ENCODE measurements at places on chromosomes 12 and 14.

- peak; percentile 37 for DNase-seq
Measured at GRCh38 chr12:129328235-129328634, 475.0 kb downstream of the GLT1D1 start.

DNA sequence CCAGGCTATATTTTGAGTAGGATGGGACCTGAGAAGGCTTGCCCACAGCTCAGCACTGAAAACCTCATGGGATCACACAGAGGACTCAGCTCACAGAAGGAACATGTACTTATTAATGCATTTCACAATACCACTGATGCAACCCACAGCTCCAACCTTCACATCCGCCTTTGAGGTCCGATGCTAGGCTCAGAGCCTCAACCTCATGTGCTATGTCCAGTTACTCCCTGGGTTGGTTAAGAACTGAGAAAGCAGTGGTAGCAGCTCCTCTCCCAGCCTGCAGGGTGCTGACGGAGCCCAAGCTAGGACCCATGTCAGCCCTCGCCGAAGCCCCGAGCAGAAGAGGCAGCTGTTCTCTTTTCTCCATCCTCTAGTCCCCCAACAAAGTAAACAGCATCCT, 52.9 kb downstream of the SPTB start:
- no peak for DNase-seq

DNA sequence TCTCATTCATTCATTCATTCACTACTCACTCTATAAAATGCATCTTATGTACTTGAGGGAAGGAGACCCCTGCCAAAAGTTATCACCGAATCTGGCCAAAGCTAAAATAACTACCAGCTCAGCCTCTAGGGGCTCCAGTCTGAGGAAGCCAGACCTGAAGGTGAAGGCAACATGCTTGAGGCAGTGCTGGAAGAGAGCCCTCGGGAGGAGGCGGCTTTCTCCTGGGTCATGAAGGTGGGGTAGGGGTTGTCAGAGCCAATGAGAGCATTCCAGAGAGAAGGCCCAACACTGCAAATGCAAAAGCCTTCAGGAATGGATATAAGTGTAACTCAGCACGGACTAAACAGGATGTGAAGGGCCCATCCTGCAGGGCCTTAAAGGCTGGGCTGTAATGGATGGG, 62.4 kb downstream of the GSC start:
- DNase-seq = no peak

DNA sequence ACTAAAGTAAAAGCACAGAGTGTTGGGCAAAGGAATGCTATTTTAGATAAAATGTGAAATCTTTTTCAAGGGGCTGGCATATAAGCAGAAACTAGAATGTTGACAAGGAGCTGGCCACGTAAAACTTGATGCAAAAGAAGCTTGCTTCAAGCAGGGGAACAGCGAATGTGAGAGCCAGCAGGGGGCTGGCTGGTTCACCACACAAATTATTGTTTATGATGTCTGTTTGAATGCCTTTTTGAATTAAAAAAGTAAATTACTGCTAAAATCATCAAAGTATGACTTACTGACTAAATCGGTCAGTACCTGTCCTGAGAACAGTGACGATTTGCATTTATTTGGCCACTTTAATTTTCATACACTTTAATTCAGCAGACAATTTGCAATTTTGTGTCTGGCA, 38.9 kb upstream of the TMTC2 start:
- DNase-seq = no peak

DNA sequence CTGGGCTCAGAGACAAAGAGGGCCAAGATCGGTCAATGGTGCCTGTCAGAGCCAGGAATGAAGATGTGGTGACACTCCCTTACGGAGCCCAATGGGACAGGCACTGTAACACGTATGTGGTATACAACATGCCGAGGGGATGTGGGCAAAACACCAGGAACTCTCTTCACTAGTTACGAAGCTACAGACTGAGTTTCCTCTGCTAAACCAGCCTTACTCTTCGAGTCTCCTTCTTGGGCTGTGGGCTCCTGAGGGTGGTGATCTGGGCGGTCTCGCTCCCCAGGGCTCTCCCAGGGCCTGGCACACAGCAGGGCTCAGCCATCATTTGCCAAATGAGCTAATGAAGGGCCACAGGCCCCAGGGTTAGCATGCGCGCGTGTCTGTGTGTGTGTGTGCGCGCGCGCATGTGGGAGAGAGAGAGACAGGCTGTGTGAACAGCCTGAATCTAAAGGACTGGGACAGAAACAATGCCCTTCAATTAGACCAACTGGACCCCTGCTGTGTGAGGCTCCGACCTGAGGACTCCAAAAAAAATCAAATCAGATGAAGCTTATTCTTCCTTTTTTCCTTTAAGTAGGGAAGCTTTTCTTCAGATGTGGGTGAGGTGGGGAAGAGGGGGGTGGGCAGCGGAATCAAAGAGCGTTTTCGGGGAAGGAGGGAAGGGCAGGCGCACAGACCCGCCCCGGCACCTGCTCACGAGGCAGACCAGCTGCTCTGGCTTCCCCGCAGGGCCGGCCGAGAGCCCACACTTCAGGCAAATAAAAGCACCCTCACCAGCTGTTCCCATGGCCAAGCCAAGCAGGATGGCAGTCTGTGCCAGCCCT, 42.5 kb downstream of the CCDC88C start:
- peak; percentile 62 for DNase-seq

DNA sequence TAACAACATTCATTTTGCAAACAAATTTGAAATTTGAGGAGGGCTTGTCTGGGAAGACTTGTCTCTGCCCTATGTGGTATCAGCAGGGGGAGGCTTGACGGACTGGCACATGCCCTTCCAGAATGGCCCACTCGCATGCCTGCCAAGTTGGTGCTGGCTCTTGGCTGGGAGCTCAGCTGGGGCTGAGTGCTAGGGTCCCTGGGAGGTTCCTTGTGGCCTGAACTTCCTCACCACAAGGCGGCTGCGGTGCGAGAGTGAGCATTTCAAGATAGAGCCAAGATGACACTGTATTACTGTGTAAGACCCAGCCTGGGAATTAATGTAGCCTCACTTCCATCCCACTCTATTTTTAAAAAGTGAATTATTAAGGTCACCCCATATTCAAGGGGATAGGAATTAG, 271.6 kb upstream of the PLEKHG7 start:
- no peak for DNase-seq

DNA sequence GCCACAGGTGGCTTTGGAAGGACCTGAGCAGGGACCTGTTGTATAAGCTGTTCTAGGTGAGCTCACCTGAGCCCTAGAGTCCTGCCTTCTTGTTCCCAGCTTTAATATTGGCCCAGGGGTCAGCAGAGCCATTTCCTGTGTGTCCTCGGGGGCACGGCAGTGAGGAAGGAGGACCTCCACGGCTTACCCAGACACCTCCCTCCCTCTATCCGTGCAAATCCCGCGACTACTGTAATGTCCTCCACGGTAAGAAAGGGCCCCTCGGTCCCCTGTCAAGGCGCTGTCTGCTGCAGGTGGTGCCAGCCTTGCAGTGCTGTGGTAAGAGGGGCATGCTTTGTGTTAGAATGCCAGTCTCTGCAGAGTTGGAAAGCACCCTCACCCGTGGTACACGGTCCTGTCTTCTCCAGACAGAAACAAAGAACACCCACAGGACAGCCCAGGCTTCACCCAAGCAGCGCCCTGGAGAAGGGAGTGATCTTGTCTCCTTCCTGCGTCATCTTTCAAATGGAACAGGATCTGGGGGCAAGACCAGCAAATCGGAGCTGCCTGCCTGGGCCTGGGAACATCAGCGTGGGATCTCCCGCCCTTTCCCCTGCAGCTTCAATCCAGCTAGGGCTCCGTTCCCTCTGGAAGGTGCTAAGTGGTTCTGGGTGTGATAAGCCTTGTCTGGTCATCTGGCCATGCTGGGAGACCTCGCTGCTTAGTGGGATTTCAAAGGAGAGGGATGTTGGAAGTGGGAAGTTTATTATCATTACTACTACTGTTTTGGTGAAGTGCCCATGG, 20.2 kb upstream of the FZD10 start:
- DNase-seq = no peak

- peak; percentile 21 for DNase-seq
Measured at GRCh38 chr14:54564071-54564867, 2.7 kb upstream of the SAMD4A start.

- no peak for DNase-seq
Measured at GRCh38 chr14:103634156-103634555, 5.1 kb downstream of the KLC1 start.

GRCh38 chr12:5497329-5498053, 65.6 kb downstream of the NTF3 start:
- DNase-seq = no peak

DNA sequence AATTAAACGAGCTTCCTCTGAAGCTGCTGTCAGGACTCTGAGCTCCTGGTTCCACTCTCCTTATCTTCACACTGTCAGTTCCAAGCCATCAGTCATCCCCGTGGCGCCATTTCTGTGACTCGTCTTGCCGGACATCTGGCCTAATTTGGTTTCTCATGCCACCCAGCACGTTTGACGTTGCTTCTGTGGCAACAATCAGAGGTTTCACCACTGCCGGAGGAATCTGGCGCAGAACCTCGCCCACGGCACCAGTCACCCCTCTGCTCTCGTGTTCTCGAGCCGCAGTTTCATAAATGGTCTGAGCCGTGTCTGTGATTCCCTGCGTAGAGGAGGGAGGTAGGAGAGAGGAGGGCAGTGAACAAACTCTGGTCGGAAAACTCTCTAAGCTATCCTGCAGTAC, 29.7 kb downstream of the BDKRB1 start:
- no peak for DNase-seq

- DNase-seq = no peak
Measured at GRCh38 chr14:36493761-36494160, 26.3 kb downstream of the NKX2-1 start.

GRCh38 chr12:84294246-84294645, 618.4 kb downstream of the SLC6A15 start:
- no peak for DNase-seq

GRCh38 chr12:32062881-32063280, 43.8 kb upstream of the BICD1 start:
- no peak for DNase-seq

- peak; percentile 36 for DNase-seq
Measured at GRCh38 chr12:71636704-71637115, 26.9 kb downstream of the ZFC3H1 start.

DNA sequence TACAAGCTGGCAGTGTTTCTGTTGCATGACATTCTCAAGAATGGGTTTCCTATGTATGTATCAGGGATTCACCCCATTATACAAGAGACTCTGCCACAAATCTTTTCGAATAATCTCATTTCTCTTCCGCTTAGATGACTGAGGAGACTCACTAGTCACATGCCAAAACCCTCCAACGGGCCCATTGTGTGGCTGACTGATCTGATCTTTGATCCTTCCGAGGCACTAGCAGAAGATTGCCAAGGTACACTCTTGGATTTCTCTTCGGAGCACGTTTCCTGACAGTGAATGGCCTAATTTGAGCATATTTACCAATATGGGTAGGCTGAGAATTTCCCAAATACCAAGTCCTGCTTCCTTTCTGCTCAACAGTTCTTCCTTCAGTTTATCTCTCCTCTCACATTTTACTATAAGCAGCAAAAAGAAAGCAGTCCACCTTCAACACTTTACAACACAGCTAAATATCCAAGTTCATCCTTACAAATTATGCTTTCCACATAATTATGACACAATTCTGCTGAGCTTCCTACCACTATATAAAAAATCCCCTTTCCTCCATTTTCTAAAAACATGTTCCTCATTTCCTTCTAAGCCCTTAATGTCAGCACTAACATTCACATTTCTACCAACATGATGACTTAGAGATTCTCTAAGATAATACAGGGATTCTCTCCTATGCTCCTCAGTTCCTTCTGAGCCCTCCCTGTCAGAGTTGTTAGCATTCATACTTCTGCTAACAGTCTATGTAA, 11.0 kb downstream of the PRPH start:
- no peak for DNase-seq

DNA sequence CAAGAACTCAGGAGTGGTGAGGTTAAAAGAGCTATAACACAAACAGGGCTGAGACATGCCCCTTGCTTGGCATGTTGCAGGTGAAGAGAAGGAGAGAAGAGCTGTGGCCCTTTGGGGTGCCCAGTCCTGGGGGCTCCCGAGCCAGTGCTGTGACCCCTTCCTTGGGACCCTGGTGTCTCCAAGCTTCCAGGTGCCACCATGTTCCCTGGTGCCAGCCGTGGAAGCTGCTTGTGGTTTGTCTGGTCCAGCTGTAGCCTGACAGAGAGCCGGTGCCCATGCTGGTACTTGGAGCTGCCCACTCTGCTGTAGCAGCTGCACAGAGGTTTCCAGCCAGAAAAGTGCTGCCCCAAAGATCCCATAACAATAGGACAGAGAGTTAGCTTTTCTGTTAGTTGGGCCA, 159.2 kb upstream of the SLC38A2 start:
- DNase-seq = no peak

- DNase-seq = no peak
Measured at GRCh38 chr12:89089264-89089663, 263.0 kb downstream of the DUSP6 start.

DNA sequence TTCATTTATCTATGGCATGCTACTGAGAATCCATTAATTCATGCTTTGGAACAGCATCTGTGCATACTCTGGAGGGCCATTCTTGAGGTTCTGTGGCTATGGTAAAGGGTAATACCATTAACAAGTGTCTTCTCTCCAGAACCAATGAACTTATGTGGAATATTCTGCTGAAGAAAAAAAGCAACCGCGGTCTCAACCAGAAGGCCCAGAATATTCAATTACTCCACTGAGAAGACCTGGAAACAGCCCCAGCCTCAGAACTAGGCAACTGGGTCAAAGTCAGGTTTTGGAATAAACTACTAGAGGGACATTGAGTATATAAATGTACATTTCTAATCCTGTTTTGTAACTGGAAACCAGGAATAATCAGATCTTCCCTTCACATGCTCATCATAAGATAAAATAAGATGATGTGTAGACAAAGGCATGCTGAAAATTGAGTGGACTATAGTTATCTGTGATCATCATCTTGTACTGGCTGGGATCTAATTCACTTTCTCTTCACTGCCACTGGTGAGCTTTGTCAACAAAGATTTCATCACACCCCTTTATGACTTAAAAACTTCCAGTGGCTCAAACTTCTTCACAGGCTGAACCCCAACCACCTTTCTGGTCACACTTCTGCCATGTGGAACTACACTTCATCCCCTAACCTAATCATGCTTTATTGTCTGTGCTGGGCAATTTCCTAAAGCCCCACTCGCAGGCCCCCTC, 6.0 kb downstream of the SPTB start:
- DNase-seq = no peak

DNA sequence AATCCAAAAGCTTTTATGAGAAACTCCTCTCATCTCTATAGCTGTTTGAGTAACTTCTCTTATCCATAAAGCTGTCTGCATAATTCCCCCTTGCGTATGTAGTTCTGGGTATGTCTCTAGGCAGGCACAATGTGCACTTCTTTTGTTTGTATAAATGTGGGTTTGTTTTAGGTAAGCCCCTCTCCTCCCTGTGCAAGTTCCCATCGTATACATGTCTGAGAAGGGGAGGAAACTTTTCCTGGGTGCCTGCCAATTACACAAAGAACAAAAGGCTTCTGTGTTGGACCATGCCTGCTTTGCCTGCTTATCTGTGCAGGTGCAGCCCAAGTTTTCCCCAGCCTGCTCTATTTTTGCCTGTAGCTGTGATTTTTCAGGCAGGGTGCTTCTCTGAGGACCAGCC, 96.7 kb downstream of the CCER1 start:
- no peak for DNase-seq

- DNase-seq = no peak
Measured at GRCh38 chr14:58098507-58098906, 53.5 kb downstream of the ARMH4 start.

- no peak for DNase-seq
Measured at GRCh38 chr14:27096091-27096490, 498.3 kb upstream of the NOVA1 start.

GRCh38 chr12:104786352-104786751, 171.7 kb downstream of the SLC41A2 start:
- DNase-seq = no peak

- no peak for DNase-seq
Measured at GRCh38 chr14:34157651-34158050, 206.8 kb upstream of the EGLN3 start.

Measured in NCI-H2107 (cell line).